ENCODE measurements at places on chromosomes 3 and 15.

DNA sequence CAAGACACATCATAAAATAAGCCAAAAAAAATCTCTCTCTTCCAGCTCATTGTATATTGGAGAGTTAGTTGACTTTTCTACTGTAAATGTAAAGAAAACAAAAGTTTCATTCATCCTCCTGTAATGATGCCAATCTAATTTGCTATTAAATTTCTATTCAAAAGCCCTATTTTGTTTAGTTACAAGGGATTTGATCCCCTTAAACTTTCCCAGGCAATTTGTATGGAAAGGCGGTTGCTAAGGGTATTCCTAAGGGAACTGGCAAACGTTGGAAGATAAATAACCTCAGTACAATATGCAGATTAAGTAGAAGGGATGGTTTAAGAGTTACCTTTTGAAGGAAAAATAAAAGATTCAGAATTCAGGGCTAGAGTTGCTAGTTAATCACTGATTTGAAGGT lies 352.7 kb downstream of the TIGIT start:
- no peak for DNase-seq

- peak; percentile 63 for DNase-seq
Measured at GRCh38 chr3:11386465-11387113, 114.4 kb downstream of the ATG7 start.

- DNase-seq = no peak
Measured at GRCh38 chr15:25847051-25847450, 16.1 kb downstream of the ATP10A start.

- DNase-seq = no peak
Measured at GRCh38 chr3:154085799-154086198, 35.4 kb upstream of the ARHGEF26 start.

- no peak for DNase-seq
Measured at GRCh38 chr15:34789326-34789725, 6.0 kb downstream of the ACTC1 start.

- no peak for DNase-seq
Measured at GRCh38 chr15:94028809-94029208, 202.6 kb upstream of the MCTP2 start.

DNA sequence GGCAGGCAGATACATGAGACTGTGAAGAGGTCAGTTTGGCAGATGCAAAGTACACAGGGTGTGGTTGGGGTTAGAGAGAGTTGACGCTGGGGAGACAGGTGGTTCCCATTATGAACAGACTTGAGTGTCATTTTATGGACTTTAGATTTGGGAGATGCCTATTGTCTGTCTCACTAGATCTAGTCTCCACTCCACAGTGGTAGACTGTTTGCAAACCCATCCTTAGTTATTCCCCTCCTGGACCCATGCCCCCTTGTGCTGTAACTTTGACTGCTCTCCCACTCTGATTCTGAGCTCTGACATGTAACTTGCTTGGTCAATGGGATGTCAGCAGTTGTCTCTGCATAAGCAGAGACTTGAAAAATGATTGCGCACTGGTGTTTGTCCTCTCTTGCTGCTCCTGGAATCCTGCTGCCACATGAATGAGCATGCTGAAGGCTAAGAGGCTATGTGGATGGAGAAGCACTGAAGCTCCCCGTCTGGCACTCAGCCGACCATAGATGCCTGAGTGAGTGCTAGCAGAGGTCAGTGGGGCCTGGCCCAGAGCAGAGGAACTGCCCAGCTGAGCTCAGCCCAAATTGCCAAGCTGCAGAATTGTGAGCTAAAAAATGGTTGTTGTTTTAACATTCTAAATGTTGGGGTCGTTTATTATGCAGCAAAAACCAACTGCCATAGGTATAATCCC lies 88.2 kb downstream of the FAM43A start:
- no peak for DNase-seq

DNA sequence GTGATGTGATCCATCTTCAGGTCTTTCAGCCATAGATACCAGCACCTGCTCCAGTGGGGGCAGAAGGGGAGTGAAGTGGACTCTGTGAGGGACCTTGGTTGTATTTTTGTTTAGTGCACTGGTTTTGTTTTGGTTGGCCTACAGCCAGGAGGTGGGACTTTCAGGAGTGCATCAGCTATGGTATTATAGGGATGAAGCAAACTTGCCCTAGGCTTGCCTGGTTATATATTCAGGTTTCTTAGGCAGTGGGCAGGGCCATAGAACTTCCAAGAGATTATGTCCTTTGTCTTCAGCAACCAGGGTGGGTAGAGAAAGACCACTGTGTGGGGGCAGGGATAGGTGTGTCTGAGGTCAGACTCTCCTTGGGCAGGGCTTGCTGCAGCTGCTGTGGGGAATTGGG lies 337.3 kb upstream of the SGO1 start:
- no peak for DNase-seq

DNA sequence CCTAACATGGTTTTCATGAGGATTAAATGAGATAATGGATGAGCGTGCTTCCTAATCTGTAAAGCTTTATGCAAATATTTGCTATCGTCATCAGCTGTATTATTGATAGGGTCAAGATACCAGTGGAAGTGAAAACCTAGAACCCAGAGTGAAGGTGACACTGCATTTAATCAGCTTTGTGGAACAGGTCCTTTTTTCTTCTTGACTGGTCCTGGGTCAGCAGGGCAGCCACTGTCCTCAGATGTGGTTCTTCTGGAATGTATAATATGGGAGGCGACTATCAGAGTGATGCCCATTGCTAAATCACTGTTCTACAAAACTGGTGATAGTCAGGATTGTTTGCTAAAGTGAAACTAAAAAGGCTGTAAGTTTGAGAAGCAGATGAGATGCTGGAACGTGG lies 41.4 kb downstream of the SORD start:
- no peak for DNase-seq

DNA sequence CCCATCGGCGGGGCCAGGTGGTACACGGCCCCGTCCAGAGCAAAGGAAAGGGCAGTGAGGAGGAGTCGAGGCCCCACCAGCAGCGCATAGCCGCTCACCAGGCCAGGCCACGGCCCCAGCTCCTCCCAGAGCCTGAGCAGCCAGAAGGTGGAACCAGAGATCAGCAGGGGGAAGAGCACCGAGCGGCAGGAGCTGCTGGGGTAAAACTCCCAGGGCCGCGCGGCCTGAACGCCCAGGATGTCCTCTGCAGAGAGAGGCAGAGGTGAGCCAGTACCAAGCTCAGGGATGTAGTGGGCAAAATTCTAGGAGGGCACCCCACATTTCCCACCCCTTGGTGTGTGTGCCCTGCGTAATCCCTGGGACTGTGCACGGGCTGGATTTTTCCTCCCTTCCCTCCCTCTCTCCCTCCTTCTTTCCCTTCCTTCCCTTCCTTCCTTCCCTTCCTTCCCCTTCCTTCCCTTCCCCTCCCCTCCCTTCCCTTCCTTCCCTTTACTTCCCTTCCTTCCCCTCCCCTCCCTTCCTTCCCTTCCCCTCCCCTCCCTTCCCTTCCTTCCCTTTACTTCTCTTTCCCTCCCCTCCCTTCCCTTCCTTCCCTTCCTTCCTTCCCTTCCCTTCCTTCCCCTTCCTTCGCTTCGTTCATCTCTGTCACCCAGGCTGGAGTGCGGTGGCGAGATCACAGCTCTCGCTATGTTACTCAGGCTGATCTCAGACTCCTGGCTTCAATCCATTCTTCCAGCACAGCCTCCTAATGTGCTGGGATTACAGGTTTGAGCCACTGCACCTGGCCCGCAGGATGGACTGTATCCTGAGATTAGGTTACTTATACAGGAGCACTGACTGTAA lies 6.3 kb upstream of the NCBP2 start:
- no peak for DNase-seq

GRCh38 chr3:108292450-108292849 lies 3.9 kb upstream of the HHLA2 start:
- no peak for DNase-seq

DNA sequence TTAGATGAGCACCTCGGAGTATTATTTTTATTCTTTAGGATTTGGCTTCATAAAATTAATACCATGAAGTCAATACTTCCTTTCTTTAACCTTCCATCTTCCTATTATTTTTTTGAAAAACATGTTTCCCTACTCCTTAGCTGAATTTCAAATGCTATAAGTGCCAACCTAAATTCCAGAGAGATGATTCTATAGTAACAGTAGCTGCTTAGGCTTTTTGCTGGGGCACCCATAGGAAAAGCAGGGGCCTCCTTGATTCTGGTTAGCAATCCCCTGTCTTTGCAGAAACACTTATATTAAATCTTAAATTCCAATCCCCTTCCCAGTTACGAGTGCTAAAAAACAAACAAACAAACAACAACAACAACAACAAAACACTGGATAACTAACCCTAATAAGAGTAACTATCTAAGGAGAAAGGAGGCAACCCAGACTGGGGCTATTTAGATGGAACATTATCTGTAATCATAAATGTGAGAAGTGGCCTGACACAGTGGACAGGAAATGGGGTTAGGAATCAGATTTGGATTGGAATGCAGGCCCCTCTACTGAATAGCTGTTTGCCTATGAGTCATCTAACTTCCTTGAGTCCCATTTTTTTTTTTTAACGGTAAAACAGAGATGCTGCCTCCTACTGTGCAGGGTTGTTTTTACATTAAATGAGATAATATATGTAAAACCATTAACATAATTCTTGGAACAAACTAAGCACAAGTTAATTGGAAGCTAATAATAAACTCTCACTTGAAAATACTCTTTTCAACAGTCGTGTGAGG lies 148.1 kb downstream of the WDR72 start:
- no peak for DNase-seq

DNA sequence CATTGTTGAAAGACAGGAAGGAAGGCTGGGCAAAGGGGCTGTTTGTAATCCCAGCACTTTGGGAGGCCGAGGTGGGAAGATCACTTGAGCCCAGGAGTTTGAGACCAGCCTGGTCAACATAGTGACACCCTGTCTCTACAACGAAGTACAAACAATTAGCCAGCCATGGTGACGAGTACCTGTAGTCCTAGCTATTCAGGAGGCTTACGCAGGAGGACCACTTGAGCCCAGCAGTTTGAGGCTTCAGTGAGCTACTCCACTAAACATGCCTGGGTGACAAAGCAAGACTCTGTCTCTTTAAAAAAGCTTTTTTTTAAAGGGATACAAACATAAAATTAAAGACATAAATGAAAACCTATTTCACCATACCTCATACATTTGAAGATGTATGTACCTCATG lies 11.1 kb downstream of the SERP1 start:
- DNase-seq = no peak

- DNase-seq = no peak
Measured at GRCh38 chr15:69435985-69436384, 16.6 kb upstream of the RPLP1 start.

DNA sequence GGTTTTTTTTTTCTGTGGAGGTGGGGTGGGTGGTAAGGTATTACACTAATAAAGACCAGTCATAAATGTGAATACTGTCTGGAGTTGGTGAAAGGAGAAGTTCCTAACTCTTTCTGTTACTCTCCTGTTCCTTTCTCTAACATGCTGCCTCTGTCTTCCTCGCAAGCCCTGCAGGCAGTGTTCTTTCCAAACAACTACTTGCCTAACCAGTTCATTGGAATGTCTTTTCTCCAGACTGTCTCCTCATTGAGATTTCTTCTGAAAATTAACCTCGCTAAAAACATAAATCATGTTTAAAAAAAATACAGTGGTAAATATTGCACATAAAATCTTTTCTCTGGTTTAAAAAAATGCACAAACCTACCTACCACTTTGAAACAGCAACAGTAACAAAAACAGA lies 135.2 kb downstream of the TP63 start:
- no peak for DNase-seq

DNA sequence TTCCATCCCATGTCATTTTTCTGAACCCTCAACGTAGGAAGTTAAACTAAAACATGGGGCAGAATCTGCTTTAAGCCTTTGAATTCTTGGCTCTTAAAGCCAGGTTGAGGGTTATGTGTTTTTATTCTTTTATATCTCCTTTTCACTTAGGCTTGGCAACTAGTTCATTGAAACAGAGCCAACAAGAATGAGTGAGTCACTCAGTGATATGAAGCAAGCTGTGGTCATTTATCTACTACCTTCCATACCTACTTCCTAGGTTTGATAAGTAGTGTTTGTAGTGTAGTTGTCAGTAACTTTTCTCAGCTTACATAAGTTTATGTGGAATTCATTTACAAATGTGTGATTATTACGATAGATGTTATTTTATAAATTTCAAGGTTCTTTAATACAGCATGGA lies 67.4 kb downstream of the SNRPN start:
- DNase-seq = no peak

GRCh38 chr3:161220850-161221753 lies at the start of gene NMD3:
TSS of gene NMD3 (plus strand) at chr3:161221311. CDS start at chr3:161222014, 703 bp downstream.
- DNase-seq = peak; percentile 97

DNA sequence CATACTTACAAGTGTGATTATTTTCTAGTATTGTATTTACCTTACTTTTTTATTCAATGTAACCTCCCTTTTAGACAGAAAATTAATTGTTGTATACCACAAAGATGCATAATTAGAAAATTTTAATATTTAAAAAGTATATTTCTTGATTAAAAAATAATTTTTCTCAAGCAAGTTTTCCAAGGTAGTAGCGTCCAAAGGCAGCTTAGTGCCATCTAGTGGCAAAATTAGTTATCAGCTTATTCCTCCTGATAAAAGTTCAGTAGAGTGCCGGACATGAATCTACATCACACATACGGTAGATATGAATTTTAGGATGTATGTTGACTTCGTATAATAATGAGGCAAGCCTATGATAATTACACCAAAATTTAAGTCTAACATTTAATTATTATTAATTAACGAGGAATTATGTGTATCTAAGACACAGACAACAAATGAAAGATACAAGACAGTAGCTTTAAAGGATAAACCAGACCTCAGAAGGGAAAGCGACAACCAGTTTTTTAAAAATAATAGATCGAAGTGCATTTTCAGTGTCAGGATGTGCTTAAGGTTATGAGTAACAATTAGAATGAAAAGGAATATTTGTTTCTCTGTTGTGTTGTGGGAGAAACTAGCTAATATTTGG lies 405.9 kb downstream of the ROBO1 start:
- no peak for DNase-seq

DNA sequence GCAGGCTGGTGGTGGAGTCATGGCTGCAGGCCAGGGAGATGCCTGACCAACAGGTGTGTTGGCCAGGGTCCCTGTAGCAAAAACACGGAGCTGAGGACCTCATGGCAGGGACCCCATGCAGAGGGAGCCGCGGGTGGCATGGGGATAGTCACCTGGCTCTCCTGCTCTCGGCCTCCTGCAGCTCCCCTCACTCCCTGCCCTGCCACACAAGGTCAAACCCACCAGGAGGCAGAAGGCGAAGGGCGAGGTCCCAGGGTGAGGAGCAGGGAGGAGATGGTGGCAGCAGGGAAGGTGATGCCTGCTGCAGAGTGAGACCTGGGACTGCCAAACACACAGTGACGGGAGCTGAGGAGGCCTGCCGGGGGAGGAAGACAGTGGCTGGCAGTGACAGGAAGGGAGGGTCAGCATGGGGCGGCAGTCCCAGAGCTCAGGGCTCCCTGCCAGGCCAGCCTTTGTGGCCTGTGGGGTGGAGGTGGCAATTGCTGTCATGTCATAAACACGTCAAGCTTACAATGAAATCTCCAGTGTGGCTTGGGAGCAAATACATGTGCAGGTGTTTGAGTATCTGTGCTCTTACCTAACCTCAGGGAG lies 144.3 kb downstream of the TJP1 start:
- DNase-seq = no peak

GRCh38 chr3:154301561-154301960 lies 22.7 kb downstream of the DHX36 start:
- no peak for DNase-seq

- no peak for DNase-seq
Measured at GRCh38 chr15:59545573-59545972, 66.0 kb upstream of the GCNT3 start.

Measured in left hindlimb (tissue), 1 donor.